ENCODE measurements at places on chromosomes 13 and 19.

GRCh38 chr19:11237321-11237720, 2.1 kb upstream of the ANGPTL8 start:
- H3K27ac ChIP-seq = peak overlapping the region; percentile 81
- DNase-seq = no peak
- H3K4me1 ChIP-seq = peaks cover 9% of the 10 kb centered on the region
- no peaks in the 10 kb centered on the region for H3K27me3 ChIP-seq
- no peak overlapping the region for H3K4me3 ChIP-seq
- no peaks in the 10 kb centered on the region for H3K36me3 ChIP-seq

GRCh38 chr13:50156561-50157127, 141.4 kb downstream of the KCNRG start:
- no peaks in the 10 kb centered on the region for H3K27me3 ChIP-seq
- DNase-seq = no peak
- H3K4me1 ChIP-seq = peaks cover 36% of the 10 kb centered on the region
- H3K4me3 ChIP-seq = peak overlapping the region; percentile 20
- no peaks in the 10 kb centered on the region for H3K36me3 ChIP-seq
- H3K27ac ChIP-seq = no peak overlapping the region

GRCh38 chr13:91196958-91197357, 150.5 kb upstream of the MIR17HG start:
- no peaks in the 10 kb centered on the region for H3K27me3 ChIP-seq
- no peak for DNase-seq
- H3K36me3 ChIP-seq = peaks cover 9% of the 10 kb centered on the region

GRCh38 chr13:39107561-39107960, 69.3 kb downstream of the NHLRC3 start:
- no peak overlapping the region for H3K4me3 ChIP-seq
- H3K27ac ChIP-seq = no peak overlapping the region
- no peaks in the 10 kb centered on the region for H3K36me3 ChIP-seq
- no peak for DNase-seq
- H3K27me3 ChIP-seq = no peaks in the 10 kb centered on the region

- no peak overlapping the region for H3K4me3 ChIP-seq
- no peak overlapping the region for H3K27ac ChIP-seq
- no peaks in the 10 kb centered on the region for H3K4me1 ChIP-seq
- no peaks in the 10 kb centered on the region for H3K36me3 ChIP-seq
- no peak for DNase-seq
Measured at GRCh38 chr13:76683168-76683567, 203.0 kb downstream of the KCTD12 start.

GRCh38 chr13:44399074-44399473, 25.4 kb downstream of the SERP2 start:
- H3K36me3 ChIP-seq = no peaks in the 10 kb centered on the region
- no peaks in the 10 kb centered on the region for H3K27me3 ChIP-seq
- H3K4me1 ChIP-seq = peaks cover 59% of the 10 kb centered on the region
